Effector memory CD8-positive, alpha-beta T cell (primary cell): ENCODE measurements at places on chromosomes 3 and 15.

- H3K27ac ChIP-seq, result no peak overlapping the region
- DNase-seq, result no peak
- no peaks in the 10 kb centered on the region for H3K27me3 ChIP-seq
- no peaks in the 10 kb centered on the region for H3K36me3 ChIP-seq
Measured at GRCh38 chr3:24096695-24097290, 151.7 kb downstream of the NR1D2 start.

DNA sequence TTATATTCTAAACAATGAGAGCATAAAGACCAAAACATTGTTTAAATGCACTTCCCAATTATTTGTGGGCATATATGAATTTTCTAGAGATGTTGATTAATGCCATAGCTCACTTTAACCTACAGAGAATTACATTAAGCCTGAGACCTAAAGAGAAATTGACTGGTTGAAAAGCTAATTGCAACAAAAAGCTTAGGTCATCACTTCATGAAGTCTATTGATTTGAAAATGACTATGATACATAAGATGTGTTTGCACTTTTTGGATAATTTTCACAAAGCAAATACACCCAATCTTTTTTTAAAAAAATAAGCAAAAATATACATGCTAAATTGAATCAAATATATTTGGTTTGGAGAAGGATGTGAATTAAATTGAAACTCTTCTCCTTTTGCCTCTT lies 532.8 kb upstream of the GOLIM4 start:
- no peak overlapping the region for H3K4me3 ChIP-seq
- H3K36me3 ChIP-seq, result no peaks in the 10 kb centered on the region
- DNase-seq, result no peak
- no peak overlapping the region for H3K27ac ChIP-seq
- H3K27me3 ChIP-seq, result no peaks in the 10 kb centered on the region

DNA sequence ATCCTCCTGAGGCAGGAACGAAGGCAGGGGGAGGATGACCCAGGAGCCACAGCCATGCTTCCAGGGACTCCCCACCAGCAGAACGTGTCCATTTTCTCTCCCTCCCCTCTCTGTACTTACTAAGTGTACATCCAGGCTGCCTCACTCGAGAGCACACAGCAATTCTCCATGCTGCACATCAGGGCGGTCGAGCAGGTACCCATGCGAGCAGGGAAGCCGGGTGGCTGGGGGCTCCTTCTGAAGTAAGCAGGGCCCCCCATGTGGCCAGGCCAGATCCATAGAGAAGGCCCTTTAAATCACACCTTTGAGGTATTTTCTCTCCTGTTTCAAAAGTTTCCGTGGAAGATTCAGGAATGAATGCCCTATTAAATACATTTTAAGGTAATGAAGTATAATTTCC lies 41.2 kb upstream of the SLC6A11 start:
- H3K27ac ChIP-seq, result no peak overlapping the region
- no peak for DNase-seq
- H3K36me3 ChIP-seq, result no peaks in the 10 kb centered on the region
- H3K27me3 ChIP-seq, result peaks cover 29% of the 10 kb centered on the region

DNA sequence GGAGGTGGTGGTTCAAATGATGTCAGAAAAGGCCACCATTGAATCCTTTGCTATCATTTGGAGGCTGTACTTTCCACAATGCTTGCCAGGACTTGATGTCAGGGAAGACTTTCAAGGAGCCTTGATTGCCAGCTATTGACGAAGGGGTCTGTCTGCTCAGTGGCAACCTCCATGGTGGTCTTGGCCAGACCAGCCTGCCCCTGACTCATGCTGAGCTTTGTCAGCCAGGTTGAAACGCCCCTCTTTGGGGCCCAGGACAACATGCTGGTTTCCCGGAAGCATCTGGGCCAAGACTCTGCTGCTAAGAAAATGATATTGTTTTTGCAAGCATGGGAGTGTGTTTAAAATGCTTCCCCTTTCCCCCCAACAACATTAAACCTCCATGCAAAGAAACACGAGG lies 26.7 kb downstream of the CGNL1 start:
- H3K27me3 ChIP-seq, result peaks cover 24% of the 10 kb centered on the region
- H3K4me1 ChIP-seq, result no peaks in the 10 kb centered on the region
- no peak for DNase-seq
- H3K27ac ChIP-seq, result no peak overlapping the region
- H3K4me3 ChIP-seq, result no peak overlapping the region

GRCh38 chr3:52089691-52090090 lies 33.3 kb upstream of the DUSP7 start:
- H3K27ac ChIP-seq, result no peak overlapping the region
- no peak overlapping the region for H3K4me3 ChIP-seq
- no peaks in the 10 kb centered on the region for H3K27me3 ChIP-seq
- DNase-seq, result no peak

- DNase-seq, result no peak
- peaks cover 21% of the 10 kb centered on the region for H3K27me3 ChIP-seq
- H3K4me3 ChIP-seq, result no peak within 1 kb of the TSS
- H3K4me1 ChIP-seq, result no peaks in the 10 kb centered on the region
- no peaks in the 10 kb centered on the region for H3K36me3 ChIP-seq
Measured at GRCh38 chr3:19934098-19934566, at the start of gene EFHB. Gene EFHB (minus strand): TSS chr3:19934217. CDS start chr3:19934018, 199 bp downstream.

DNA sequence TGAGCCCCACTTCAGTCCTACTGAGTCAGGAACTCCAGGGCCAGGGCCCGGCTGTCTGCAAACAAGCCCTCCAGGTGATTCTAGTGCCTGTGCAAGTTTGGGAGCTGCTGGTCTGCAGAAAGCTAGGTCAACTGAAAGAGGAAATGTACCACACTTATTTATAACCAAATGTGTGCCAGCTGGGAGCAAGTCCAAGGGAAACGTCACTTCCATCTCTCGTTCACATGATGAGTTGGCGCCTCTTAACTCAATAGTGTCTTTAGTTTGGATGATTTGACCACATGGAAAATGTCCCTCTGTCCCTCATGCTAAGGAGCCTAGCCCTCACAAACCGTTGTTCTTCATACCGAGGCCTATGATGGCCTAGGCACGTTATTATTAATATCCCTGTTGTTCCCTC lies 43.2 kb downstream of the GOLGA8S start:
- no peak overlapping the region for H3K27ac ChIP-seq
- H3K4me1 ChIP-seq, result no peaks in the 10 kb centered on the region
- H3K27me3 ChIP-seq, result no peaks in the 10 kb centered on the region
- DNase-seq, result no peak
- H3K4me3 ChIP-seq, result no peak overlapping the region

DNA sequence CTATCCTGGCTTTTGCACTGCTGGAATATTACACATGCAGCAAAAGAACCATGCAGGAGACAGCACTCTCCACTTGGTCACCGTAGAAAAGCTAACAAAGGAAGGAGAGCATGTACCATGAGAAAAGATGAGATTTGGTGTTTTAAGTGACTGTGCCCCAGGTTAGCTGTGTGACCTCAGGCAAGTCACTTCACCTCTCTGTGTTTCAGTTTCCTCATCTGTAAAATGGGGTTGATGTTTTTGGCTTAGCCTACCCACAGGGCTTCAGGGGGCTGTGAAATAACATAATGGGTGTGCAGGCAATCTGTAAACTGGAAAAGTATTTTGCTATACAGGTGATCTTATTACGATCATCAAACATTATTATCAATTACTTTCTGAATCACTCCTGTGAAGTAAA lies 69.3 kb upstream of the SLC6A11 start:
- DNase-seq, result no peak
- H3K4me1 ChIP-seq, result peaks cover 2% of the 10 kb centered on the region
- no peaks in the 10 kb centered on the region for H3K36me3 ChIP-seq

- H3K36me3 ChIP-seq, result no peaks in the 10 kb centered on the region
- H3K4me3 ChIP-seq, result peak overlapping the region; percentile 53
- peaks cover 19% of the 10 kb centered on the region for H3K4me1 ChIP-seq
- H3K27me3 ChIP-seq, result no peaks in the 10 kb centered on the region
Measured at GRCh38 chr3:106533093-106533787, 664.4 kb upstream of the CBLB start.

- peaks cover 15% of the 10 kb centered on the region for H3K27me3 ChIP-seq
- DNase-seq, result no peak
- H3K4me3 ChIP-seq, result no peak overlapping the region
- H3K27ac ChIP-seq, result no peak overlapping the region
- no peaks in the 10 kb centered on the region for H3K36me3 ChIP-seq
Measured at GRCh38 chr3:100782906-100783305, 73.6 kb downstream of the TFG start.

DNA sequence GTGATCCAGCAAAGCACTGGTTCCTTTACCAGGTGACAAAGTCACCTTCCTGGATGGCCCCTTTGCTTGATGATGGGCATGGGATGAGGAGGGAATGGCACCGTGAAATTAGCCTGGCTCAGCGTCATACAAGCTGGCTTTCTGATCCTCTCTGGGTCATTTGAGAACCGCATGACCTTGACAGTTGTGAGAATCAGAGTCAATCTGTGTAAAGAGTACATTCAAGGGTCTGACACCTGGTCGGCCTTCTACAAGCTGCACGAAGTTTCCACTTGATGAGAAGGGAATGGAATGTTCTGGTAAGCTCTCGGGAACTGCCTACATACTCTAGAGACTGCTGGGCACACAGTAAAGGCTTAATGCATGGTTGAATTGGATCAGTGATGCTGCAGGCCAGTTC lies 319.8 kb upstream of the TLE3 start:
- no peak for DNase-seq
- no peak overlapping the region for H3K27ac ChIP-seq
- peaks cover 63% of the 10 kb centered on the region for H3K27me3 ChIP-seq

DNA sequence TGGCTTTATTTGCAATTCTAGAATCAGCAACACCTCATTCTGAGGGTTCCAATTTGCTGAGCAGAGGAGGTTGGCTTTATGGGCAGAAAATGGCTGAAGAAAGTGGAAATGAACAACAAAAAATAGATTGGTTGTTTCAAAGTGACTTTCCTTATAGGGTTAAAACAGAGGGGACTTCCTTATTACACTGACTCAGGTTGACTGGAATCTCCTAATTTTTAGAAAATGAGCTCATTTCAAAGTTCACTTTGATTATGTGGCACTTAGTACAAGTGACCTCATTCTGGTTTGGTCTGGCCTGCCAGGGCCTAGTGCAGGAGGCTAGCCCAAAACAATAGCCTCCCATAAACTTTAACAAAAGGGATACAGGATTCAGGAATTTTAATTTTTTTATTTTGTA lies 41.4 kb downstream of the NFKBIZ start:
- no peaks in the 10 kb centered on the region for H3K36me3 ChIP-seq
- no peaks in the 10 kb centered on the region for H3K4me1 ChIP-seq
- H3K27me3 ChIP-seq, result no peaks in the 10 kb centered on the region
- DNase-seq, result no peak
- no peak overlapping the region for H3K4me3 ChIP-seq

DNA sequence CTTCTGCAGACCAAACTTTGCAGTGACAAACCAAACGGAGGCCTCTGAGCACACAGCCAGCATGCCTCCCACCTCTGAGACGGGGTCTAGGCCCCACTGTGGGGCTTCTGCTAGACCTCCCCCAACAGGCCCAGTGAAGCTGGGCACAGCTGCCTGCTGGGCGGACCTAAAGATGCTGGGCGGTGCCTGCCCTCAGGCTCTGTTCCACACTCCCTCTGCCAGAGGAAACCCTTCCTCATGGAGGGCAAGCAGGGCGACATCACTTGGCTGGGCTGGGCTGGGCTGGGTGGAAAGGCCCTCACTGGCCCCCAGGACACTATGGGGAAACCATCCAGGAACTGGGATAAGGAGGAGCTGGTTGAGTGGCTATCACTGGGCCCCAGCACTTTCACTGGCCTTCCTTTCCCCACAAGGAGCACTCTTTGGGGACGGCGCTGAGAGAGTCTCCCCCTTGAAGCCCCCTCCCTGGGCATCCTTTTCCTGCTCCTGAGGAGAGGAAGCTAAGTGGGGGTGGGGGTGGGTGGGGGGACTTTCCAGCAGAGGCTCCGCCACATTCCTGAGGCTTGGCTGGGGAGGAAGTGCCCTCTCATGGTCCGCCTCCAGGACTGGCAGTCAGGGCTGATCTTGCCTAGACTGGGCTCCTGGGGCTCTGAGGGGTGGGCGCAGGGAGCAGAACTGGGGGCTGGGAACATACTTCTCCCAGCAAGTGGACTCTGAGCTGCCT lies 98.1 kb upstream of the HACD2 start:
- peaks cover 41% of the 10 kb centered on the region for H3K27me3 ChIP-seq
- no peak for DNase-seq
- H3K4me3 ChIP-seq, result no peak overlapping the region
- H3K27ac ChIP-seq, result no peak overlapping the region
- H3K36me3 ChIP-seq, result no peaks in the 10 kb centered on the region

- DNase-seq, result no peak
- peaks cover 29% of the 10 kb centered on the region for H3K36me3 ChIP-seq
- no peak overlapping the region for H3K27ac ChIP-seq
- H3K27me3 ChIP-seq, result no peaks in the 10 kb centered on the region
- H3K4me3 ChIP-seq, result no peak overlapping the region
Measured at GRCh38 chr3:47901280-47901833, 98.4 kb downstream of the DHX30 start.

GRCh38 chr15:63915873-63916771 lies 82.4 kb upstream of the HERC1 start:
- peaks cover 5% of the 10 kb centered on the region for H3K4me1 ChIP-seq
- H3K27ac ChIP-seq, result no peak overlapping the region
- DNase-seq, result no peak
- peaks cover 4% of the 10 kb centered on the region for H3K36me3 ChIP-seq

- H3K27ac ChIP-seq, result no peak overlapping the region
- no peak for DNase-seq
- H3K4me1 ChIP-seq, result peaks cover 33% of the 10 kb centered on the region
- peaks cover 7% of the 10 kb centered on the region for H3K36me3 ChIP-seq
- H3K4me3 ChIP-seq, result no peak overlapping the region
Measured at GRCh38 chr3:171453180-171453886, 6.9 kb downstream of the TNIK start.

GRCh38 chr15:78340231-78341056 lies at the start of gene CRABP1:
Gene CRABP1 (plus strand): TSS chr15:78340353. CDS start chr15:78340429, 76 bp downstream.
- H3K27ac ChIP-seq, result no peak within 1 kb of the TSS
- no peaks in the 10 kb centered on the region for H3K36me3 ChIP-seq
- H3K27me3 ChIP-seq, result peaks cover 32% of the 10 kb centered on the region
- DNase-seq, result no peak
- no peaks in the 10 kb centered on the region for H3K4me1 ChIP-seq

- no peaks in the 10 kb centered on the region for H3K27me3 ChIP-seq
- no peak overlapping the region for H3K4me3 ChIP-seq
- DNase-seq, result no peak
- H3K36me3 ChIP-seq, result peaks cover 11% of the 10 kb centered on the region
- H3K4me1 ChIP-seq, result peaks cover 17% of the 10 kb centered on the region
Measured at GRCh38 chr15:90553248-90553745, 23.6 kb downstream of the CRTC3 start.

DNA sequence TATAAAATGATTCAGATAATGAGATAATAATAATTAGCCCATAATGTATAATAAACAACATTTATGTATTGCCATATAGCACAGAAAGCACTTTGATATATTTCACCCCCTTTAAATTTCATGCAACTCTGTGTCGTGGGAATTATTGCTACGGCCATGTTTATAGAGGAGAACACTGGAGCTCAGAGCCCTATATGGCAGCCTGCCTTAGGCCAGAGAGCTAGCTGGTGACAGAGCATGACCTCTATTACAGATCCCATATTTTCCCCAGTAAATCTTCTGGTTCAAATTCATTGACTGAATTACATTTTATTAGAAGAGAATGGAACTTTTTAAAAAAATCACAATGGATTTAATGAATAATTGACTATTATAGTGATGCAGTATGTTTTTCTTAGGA lies 25.0 kb downstream of the USP13 start:
- H3K4me3 ChIP-seq, result no peak overlapping the region
- peaks cover 7% of the 10 kb centered on the region for H3K4me1 ChIP-seq
- no peaks in the 10 kb centered on the region for H3K27me3 ChIP-seq
- no peak overlapping the region for H3K27ac ChIP-seq
- no peak for DNase-seq

GRCh38 chr3:72924055-72924454 lies 36.2 kb downstream of the GXYLT2 start:
- no peaks in the 10 kb centered on the region for H3K4me1 ChIP-seq
- no peak for DNase-seq
- no peak overlapping the region for H3K4me3 ChIP-seq
- no peak overlapping the region for H3K27ac ChIP-seq
- peaks cover 7% of the 10 kb centered on the region for H3K27me3 ChIP-seq
